Effector CD8-positive, alpha-beta T cell (primary cell): ENCODE measurements at places on chromosomes 12 and 14.

- peak; percentile 35 for DNase-seq
Observed at GRCh38 chr12:4164559-4165558, 108.7 kb upstream of the CCND2 start.

DNA sequence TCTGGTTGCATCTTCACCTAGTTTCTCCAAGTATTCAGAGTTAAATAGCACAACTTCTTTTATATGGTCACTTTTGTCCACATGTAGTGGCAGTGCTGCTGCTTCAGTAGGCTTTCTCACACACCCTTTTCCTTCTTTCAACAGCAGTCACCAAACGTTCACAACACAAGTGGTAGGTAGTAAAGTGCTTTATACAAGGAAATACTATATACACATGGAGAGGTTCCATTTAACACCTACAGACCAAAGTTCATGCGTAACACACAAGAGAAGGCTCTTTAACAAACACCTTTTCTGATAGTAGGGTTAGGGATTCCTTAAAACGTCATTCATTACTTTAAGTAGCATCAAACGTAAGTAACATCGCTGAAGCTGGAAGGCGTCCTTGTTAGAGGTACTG is 107.1 kb upstream of the USP44 start:
- DNase-seq: no peak

GRCh38 chr12:31524791-31525495 is 66.0 kb downstream of the DENND5B start:
- no peak for DNase-seq

DNA sequence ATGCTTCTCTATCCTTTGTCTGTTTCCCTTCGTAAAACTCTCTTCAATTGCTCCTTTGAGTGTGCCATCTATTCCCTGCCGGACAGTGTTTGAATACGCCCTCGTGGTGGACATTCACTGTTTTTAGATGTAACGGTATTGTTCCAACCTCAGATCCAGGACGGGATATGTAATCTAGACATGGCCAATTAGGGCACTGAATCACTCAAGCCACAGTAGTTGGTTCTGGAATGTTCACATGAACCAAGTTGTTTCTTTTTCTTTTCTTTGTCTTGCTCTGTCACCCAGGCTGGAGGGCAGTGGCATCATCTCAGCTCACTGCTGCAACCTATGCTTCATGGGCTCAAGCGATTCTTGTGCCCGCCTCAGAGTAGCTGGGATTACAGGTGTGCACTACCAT is 204.2 kb upstream of the PLXNC1 start:
- DNase-seq: no peak

DNA sequence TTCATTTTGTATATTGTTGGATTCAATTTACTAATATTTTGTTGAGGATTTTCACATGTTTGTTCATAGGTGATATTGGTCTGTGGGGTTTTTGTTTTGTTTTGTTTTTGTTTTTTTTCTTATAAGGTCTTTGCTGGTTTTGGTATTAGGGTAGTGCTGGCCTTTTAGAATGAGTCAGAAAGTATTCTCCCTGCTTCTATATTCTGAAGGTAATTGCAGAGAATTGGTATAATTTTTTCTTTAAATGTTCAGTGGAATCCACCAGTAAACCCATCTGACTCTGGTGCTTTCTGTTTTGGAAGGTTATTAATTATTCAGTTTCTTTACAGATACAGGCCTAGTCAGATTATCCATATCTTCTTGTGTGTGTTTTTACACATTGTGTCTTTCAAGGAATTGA is 8.9 kb downstream of the TOGARAM1 start:
- no peak for DNase-seq

- no peak for DNase-seq
Observed at GRCh38 chr12:67193704-67194103, 75.5 kb upstream of the CAND1 start.

- no peak for DNase-seq
Observed at GRCh38 chr14:44170556-44170955, 336.5 kb downstream of the FSCB start.

GRCh38 chr14:104235686-104236085 is 97.3 kb downstream of the KIF26A start:
- no peak for DNase-seq
